ENCODE measurements at places on chromosomes 5 and 9.

DNA sequence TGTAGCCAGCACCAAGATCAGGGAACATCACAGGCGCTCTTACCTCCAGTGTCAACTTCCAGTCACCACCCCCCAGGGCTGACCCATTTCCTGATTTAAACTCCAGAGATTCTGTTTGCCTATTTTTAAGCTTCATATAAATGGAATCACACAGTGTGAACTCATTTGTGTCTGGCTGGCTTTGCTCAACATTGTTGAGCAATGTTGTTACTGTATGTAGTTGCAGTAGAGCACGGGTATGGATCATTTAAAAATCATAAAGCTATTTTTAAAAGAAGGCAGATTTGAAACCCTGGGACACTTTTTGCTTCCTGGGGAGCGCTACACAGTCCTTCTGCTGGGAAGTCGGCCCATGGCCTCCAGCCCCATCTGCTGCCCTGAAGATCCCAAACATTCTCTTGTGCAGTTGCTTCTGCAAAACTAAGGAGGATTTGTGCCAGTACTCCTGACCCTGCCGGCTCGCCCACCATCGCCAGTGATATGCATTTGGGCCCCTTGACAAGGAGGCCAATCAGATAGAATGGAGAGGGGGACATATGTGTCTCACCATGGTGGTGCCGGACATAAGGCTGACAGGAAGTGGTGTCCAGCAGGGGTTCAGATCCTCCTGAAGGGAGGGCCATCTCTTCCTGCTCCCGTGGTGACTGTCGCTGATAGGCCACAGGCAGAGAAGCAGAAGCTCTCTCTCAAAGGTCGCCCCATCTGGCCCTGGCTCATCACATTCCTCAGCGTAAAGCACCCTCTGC lies 13.3 kb downstream of the DCANP1 start:
- DNase-seq = no peak

GRCh38 chr5:34905564-34905963 lies 9.7 kb downstream of the RAD1 start:
- DNase-seq = no peak

GRCh38 chr5:171306166-171306565 lies 2.9 kb upstream of the TLX3 start:
- DNase-seq = no peak

DNA sequence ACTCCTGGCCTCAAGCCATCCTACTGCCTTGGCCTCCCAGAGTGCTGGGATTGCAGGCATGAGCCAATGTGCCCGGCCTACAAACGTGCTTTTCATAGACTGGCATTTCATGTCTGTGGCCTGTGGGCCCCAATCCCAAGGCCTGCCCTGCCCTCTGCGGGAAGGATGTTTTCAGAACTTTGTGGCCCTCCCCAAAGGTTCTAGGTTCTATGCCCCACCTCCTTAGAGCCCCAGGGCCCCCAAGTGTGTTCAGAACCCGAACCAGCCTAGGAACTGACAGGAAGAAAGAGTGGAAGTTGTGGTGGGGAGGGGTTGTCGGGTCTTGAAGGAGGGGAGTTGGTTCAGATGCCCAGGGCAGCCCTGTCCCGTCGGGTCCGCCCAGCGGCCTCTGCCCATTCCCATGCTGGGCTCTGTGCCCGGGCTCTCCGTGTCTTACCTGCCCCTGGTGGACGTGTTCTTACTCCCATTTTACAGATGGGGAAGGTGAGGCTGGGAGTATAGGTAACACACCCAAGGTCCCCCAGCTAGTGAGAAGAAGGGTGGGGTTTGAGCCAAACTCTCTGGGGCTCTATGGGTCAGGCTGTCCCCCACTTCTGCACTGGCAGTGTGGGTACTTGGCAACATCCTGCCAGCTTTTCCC lies 175.8 kb upstream of the IER5L start:
- no peak for DNase-seq

- no peak for DNase-seq
Observed at GRCh38 chr9:212297-212696, 2.4 kb upstream of the DOCK8 start.

- DNase-seq = no peak
Observed at GRCh38 chr5:57499262-57500050, 16.8 kb upstream of the ACTBL2 start.

- DNase-seq = no peak
Observed at GRCh38 chr5:31887556-31887955, 248.6 kb downstream of the PDZD2 start.

DNA sequence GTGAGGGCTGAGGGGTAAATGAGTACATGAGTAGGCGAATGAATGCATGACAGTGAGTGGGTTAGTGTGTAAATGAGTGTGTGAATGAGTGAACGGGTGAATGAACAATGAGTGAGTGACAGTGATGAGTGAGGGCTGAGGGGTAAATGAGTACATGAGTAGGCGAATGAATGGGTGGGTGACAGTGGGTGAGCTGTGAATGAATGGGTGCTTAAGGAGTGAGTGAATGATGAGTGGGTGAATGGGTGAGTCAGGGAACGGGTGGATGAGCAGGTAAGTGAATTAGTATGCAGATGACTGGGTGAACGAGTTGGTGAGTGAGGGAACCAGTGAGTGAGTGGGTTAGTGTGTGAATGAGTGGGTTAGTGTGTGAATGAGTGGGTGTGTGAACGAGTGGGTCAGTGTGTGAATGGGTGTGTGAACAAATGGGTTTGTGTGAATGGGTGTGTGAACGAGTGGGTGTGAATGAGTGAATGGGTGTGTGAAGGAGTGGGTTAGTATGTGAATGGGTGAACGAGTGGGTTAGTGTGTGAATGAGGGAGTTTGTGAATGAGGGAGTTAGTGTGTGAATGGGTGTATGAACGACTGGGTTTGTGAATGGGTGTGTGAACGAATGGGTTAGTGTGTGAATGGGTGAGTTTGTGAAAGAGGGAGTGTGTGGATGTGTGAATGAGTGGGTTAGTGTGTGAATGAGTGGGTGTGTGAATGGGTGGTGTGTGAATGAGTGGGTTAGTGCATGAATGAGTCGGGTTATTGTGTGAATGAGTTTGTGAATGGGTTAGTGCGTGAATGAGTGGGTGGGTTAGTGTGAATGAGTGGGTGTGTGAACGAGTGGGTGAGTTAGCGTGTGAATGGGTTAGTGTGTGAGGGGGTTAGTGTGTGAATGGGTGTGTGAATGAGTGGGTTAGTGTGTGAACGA lies 32.9 kb downstream of the NKD2 start:
- DNase-seq = no peak

DNA sequence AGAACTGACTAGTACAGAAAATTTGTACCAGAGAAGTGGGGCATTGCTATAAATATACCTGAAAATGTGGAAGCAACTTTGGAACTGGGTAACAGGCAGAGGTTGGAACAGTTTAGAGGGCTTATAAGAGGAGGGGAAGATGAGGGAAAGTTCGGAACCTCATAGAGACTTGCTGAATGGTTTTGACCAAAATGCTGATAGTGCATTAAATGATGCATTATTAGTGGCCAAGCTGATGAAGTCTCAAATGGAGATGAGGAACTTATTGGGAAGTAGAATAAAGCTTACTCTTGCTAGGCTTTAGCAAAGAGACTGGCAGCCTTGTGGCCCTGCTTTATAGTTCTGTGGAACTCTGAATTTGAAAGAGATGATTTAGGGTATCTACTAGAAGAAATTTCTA lies 189.8 kb downstream of the FGF10 start:
- DNase-seq = no peak

DNA sequence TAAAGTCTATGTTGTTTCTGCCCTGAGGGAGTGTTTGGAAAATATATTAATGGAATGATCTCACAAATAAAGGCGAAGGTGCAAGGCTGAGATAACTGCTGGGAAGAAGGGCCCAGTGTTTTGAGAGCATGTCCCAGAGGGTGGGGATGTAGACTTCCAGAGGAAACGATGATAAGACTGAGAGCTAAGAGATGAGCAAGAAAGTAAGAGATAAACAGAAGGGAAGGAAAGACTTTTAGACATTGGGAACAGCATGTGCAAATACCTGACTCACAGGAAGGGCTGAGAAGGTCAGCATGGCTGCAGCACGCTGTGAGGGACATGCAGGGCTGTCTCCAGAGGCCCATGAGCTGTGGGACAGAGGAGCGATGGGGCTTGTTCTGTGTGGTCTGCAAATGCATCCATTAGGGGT lies 19.9 kb upstream of the ADRB2 start:
- no peak for DNase-seq

- no peak for DNase-seq
Observed at GRCh38 chr9:126347093-126347492, 20.5 kb downstream of the MVB12B start.

DNA sequence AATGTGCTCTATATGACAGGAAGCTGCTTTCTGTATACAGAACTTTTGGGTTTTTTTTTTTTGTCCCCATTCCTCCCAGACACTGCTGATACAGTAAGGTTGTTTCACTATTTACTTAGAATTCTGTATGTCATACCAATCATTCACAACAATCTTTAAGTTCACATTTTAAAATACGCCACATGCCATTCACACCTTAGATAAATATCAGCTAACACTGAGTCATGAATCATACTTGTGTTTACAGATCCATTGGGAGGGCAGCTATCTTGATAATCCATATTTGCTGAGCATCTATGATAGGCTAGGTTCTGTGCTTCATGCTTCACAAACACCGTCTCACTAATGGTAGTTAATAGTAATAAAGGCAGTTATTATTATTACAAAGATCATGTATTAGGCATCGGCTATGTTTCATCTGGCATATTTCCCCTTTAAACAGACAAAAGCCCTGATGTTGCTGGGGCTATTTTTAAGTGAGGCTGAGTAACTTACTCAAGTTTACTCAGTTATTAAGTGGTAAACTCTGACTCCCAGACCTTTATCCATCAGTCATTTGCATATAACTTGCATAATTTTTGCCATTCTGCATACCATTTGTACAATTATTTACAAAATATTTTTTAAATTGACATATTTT lies 152.2 kb upstream of the HMHB1 start:
- no peak for DNase-seq

- DNase-seq = peak; percentile 61
Observed at GRCh38 chr9:89603767-89604665, 796 bp upstream of the GADD45G start.
